Central memory CD4-positive, alpha-beta T cell (primary cell): ENCODE measurements at places on chromosomes 2 and 18.

DNA sequence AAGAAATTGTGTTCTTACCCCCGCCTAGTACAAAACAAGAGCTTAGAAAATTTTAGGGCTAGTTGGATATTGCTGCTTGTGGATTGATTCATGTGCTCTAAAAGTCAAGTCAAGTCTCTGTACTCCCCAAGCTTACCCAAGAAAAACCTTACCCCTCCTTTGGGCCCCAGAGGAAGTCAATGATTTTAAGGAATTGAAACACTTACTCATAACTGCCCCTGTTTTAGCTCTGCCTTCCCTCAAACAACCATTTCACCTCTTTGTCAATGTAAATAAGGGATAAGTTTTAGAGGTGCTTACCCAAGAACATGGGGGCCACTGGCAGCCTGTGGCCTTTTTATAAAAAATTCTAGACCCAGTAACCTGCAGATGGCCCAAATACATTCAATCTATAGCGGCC, 136.6 kb upstream of the RMP24 start:
- DNase-seq, result no peak

DNA sequence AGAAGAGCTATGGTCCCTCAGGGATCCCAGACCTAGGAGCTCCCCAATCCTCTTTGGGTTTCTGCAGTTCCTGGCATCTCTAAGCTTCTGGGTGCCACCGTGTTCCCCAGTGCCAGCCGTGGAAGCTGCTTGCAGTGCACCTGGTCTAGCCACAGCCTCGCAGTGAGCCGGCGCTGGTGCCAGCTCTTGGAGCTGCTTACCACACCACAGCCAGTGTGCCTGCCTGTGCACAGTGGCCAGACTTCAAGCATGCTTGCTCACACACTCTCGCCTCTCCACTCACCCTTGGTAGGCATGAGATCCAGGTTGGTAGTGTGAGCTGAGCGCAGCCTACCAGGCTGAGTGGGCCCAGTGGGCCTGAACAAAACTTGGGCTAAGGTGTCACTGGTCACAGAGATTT, 971.9 kb downstream of the DCDC2C start:
- no peak for DNase-seq

DNA sequence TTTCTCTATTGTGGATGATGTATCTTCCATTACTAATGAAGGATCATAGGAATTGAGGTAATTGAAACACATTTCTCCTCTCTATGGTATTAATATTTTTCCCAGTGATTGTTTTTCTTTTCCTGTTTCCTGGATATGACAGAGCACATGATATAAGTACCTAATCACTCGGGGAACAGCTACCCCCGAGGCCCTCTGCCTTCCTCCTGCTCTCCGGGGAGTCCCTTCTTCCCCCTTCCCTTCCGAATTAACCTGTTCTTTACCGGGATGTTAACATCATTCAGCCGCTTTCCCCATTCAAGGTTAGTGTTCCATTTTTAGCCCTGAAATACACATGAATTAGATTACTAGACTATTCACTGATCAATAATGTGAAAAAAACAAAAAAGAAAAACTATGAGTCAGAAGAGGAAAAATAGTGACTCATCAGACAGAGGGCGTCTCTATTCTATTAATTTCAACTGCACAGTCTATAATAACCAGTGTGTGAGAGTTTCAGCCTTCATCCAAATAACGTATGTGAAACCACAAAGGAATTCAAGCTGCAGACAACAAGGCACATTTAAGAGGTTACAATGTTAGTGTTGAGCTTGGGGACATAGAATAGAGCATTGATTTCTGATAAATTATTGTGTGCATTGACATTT, 450.8 kb downstream of the DLGAP1 start:
- DNase-seq, result no peak

- DNase-seq, result no peak
Observed at GRCh38 chr2:33619028-33619427, 19.9 kb upstream of the FAM98A start.

GRCh38 chr18:65975536-65975935, 224.7 kb downstream of the CDH7 start:
- no peak for DNase-seq

DNA sequence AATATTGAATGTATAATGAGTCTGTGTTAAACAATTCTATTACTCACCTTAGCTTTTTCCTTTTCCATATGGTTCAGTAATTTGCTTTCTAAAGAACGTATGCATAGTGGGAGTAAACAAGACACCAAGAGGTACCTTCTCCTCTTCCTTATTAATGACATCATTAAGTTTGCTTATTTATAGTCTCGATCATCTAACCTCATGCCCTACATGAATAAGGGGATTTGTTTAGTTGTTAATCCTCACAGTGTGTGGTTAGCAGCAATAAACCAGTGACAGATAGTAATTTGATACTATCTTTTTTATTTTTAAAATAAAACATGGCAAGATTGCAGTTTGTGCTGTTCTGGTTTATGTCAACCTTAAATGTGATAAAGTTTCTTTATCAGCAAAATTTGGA, 69.7 kb downstream of the COBLL1 start:
- DNase-seq, result no peak

DNA sequence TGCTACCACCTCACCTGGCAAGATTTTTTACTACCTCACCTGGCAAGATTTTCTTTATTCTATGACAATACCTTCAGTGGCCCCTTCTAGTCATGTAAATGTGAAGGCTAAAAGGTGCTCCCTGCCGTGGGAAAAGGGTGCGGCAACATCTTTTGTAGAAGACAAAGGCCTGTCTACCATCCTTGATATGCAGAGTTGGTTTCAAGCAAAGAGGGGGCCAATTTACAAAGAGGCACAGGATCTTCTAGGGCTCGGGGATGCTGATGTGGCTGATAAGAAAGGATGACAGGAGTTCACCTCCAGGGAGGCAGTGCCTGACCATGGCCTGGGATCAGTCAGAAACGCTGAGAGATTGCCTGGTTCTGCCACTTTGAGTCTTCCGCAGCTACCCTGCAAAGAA, 165.4 kb upstream of the SLC1A4 start:
- no peak for DNase-seq

DNA sequence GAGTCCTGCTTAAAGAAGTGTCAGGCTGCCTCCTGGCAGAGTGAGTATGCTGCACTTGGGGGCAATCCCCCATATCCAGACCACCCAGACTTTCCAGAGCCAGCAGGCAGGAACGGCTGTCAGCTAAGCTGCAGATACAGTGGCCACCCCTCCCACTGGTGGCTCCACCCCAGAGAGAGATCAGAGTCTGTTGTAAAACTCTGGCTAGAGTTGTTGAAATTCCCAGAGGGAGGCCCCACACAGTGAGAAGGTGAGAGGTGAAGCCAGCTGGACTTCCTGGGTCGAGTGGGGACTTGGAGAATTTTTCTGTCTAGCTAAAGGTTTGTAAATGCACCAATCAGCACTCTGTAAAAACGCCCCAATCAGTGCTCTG, 533.8 kb upstream of the ACVR2A start:
- no peak for DNase-seq

DNA sequence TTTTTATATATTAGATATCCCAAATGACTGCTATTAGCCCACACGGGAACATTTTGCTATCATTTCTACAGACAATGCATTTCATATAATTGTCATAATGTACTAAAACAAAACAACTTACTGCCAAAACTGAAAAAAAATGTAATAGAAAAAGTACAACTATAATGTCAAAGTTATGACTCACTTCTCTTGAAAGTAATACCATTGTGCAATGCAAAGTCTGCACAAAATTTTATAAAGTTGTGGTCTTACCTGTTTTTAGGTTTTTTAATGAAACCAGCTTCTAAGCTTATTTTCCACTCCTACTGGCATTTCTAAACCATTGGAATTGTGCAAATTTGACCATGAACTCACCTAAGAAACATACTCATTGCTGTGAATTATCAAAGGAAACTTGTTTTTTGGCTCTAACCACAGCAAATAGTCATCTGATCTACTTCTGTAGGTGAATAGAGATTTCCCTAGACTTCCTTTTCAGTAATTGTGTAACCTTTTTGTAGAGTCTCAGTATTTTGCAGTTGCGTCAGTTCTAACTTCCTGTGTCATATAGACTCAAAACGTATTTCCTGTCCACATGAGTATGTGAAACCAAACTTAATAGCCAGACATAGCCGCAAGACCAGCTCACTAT, 31.9 kb upstream of the TFPI start:
- DNase-seq, result no peak

DNA sequence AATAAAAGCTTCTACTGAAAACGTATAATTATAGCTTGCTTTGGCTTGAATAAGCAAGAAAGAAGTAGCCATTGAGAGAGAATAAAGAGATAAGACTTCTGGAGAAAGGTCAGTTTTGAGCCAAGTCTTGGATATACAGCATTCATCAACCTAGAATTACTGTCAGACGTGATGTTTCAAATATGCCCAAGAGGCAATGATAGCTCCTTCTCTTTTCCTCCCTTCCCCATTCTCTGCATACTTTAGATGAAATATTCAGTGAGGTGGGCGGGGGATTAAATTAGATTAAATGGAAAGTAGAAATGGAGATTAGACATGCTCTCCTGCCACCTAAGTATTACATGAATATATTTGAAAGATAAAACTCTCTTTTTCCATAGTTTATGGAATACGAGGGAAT, 8.7 kb downstream of the ANTXR1 start:
- no peak for DNase-seq

DNA sequence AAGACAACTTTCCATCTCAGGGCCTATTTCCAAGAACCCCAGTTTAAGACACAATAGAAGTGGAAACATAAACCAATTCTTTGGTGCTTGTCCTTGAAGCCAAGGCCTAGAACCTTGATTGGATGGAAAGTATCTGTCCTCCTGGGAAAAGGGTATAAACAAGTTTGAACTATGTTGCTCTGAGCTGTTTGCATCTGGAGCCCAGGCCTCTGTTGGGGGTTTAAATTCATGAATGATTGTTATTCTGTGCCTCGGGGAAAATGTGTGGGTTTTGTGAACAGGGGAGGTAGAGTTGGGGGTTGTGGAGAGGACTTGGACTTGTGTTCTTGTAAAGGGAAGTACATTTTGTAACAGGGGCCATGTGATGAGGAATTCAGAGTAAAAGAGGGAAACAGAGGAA, 406.1 kb downstream of the SLC4A3 start:
- DNase-seq, result no peak

DNA sequence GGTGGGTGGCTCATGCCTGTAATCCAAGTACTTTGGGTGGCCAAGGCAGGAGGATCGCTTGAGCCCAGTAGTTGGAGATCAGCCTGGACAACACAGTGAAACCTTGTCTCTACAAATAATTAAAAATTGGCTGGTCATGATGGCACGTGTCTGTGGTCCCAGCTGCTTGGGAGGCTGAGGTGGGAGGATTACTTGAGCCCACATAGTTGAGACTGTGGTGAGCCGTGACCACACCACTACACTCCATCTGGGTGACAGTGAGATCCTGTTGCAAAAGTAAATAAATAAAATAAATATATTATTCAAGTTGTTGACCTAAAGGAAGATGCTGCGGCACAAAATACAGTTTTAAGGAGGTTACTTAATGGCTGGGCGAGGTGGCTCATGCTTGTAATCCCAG, 72.7 kb downstream of the LAMA3 start:
- no peak for DNase-seq

DNA sequence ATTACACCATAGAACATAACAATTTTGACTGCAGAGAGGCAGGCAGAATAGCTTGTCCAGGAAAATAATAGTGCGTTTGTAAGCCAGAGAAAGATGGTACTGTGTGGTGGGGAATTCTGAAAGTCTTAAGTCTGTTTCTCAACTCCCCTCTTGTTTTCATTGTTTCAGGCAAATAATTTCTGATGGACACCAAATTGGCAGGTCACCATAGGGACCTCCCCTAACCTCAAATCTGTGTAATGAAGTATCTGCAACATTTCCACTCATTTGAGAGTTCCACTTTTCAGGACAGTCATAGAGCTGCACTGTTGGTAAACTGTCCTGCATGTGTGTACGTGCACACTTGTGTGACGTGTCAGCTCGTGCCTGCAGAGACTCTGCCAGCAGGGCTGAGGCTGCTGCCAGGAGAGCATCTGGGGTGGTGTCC, 195.6 kb downstream of the AGAP1 start:
- no peak for DNase-seq

DNA sequence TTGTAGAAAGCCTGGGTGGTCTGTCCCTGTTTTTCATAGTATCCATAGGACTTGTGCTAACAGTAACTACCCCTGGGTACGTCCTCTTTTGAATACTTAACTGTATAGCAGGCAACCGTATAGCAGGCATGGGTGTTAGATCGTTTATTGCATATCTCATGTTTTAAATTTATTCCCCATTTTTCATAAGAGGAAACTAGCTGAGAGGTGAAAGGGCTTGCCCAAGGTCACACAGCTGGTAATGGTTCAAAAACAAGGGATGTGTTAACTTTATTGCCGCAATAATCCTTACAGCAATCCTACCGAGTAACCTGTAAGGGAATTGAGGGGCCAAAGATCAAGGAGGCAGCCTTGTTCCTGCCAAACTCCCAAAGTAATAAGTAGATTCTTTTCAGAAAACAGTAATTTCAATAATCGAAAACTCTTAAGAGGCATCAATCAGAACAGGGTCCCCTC, 990 bp upstream of the MGAT4A start:
- DNase-seq, result no peak

GRCh38 chr2:64019083-64019974, at the start of gene VPS54:
Gene VPS54, minus strand, starts transcription at chr2:64019428. Its CDS starts 35,429 bp downstream, at chr2:63983999.
- peak; percentile 53 for DNase-seq

DNA sequence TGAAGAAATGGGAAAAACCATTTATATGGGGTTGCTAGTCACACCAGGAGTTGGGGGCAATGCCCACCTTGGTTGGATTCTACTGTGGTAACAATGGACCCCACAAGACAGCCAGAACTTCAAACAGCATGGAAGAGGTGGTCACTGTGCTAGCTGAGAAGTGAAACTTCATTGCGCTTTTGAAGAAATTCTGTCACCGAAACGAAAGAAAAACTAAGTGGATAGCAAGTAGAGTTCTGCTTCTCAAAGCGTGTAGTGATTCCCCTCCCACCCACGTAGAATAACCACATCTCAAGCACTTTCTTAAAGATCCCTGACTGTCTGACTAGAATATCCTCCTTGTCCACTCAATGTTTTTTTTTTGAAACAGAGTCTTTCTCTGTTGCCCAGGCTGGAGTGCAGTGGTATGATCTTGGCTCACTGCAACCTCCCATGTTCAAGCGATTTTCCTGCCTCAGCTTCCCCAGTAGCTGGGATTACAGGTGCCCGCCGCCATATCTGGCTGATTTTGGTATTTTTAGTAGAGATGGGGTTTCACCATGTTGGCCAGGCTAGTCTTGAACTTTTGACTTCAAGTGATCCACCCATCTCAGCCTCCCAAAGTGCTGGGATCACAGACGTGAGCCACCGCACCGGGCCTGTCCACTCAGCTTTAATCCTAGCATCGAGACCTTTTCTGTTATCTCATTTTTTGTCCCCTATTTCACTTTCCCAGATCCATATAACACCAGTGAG, 30.1 kb upstream of the CCL20 start:
- peak; percentile 48 for DNase-seq
